ENCODE measurements at places on chromosomes 5 and 9.
A peak's percentile ranks its signal among the peaks of the same experiment; 100 is the strongest.

GRCh38 chr9:109016132-109016531 is 2.8 kb upstream of the CTNNAL1 start:
- DNase-seq = no peak

DNA sequence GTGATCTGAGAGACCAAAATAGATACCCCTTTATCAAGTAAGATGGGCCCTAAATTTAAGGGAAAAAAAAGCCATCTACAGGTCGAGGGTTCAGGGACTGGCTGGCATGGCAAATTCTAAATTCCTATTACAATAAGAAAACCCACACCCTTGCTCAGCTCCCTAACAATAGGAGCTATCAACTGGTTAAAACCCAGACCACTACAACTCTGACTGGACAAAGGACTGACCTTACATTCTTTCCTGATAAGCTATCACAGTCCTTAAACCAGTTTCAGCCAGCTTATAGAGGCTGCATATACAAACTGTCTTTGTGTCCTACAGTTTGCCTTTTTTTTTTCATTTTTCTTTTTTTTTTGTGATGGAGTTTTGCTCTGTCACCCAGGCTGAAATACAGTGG is 803.6 kb downstream of the NR2F1-AS1 start:
- DNase-seq = no peak

DNA sequence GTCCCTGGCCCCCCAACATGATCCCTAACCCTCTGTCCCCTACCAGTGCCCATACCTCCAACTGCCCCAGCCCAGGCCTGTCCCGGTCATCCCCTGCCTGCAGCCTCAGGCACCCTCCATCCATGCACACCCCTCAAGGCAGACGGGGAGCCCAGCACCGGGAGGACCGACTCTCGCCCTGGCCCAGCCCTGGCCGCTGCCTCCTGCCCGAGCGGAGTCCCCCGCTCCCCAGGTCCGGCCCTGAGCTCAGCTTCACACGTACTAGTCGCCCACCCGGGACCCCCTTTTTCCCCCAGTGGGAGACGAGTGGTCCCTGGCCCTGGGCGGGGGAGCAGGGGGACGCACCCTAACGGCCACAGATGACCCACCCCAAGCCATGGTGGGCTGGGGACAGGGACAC is 49.0 kb upstream of the UBAC1 start:
- no peak for DNase-seq

- DNase-seq = peak; percentile 39
These were observed 3.1 kb downstream of the EGR1 start for GRCh38 chr5:138468133-138468965.

GRCh38 chr9:4353236-4353635 is 53.4 kb upstream of the GLIS3 start:
- no peak for DNase-seq

GRCh38 chr5:113295111-113295539 is 139.7 kb downstream of the TSSK1B start:
- DNase-seq = no peak

DNA sequence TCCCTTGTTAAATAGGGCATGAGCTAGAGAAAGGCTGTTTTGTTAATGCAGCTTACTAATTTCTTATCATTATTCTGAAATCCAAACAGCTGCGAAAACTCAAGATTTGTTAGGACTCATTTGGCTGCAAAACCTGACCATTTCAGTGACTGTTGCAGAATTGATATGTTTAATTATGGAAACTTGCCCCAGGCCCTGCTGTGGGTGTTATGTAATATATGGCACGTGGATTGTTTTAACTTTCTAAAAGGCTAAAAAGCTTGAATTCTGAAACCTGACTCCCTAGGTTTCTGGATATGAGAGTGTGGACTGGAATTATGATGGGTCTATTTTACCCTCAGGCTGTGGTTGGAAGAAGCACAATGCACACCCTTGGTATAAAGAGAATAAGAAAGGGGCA is 4.4 kb downstream of the IL9 start:
- no peak for DNase-seq

- no peak for DNase-seq
These were observed 185.0 kb downstream of the MED10 start for GRCh38 chr5:6193310-6193709.

- DNase-seq = no peak
These were observed 19.0 kb downstream of the ACTL7B start for GRCh38 chr9:108836781-108837180.

- DNase-seq = no peak
These were observed 341.3 kb downstream of the DRD1 start for GRCh38 chr5:175102717-175103116.

GRCh38 chr9:130997925-130998596 is 10.9 kb upstream of the LAMC3 start:
- DNase-seq = no peak

- no peak for DNase-seq
These were observed 56.9 kb downstream of the VCAN start for GRCh38 chr5:83528439-83528769.

- DNase-seq = no peak
These were observed 28.1 kb upstream of the F2RL1 start for GRCh38 chr5:76790632-76791290.

DNA sequence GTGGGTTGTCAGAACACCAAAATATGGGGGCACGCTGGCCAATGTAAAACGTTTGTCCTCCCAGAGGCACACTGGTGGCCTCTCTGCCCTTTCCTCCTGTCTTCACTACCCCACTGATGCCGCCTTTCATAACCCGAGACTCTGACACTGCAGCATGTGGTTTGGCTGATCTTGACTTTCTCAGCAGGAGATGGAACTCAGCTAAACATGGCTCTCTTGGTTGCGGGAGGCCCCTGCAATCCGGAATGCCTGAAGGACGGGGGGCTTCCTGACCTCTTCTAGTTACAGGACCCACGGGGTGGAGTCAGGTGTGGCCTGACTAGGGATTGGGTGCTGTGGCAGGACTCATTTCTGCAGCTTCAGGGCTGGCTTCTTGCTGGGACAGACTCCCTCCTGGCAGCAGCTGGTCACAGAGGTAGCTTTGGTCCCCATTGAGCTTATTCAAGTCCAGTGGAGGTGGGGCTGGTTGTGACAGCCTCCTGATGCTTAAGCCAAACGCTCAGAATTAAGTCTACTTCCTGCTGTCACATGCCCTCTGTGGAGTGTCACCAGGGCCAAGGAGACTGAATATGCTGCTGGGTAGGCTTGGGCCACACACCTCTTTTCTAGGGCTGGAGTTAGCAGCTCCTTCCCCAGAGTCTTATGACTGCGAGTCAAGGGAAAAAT is 44.2 kb downstream of the NXNL2 start:
- DNase-seq = no peak

DNA sequence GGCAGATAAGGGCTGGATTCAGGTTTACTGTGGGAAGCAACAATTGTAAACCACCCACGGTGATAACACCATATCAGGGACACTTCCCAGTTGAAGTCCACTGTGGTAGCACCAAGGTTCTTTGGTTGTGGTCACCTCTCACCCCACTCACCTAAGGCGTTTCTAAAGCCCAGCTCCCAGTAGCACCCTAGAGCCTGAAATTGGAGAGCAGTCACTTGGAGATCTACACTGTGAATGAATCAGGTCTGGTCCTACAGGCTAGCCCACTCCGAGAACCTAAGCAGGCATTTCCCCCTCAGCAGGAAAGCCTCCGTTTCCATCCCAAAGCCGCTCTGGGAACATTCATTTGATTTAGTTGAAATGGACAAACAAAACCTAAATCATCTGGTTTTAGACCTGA is 191.3 kb downstream of the TTC39B start:
- no peak for DNase-seq

DNA sequence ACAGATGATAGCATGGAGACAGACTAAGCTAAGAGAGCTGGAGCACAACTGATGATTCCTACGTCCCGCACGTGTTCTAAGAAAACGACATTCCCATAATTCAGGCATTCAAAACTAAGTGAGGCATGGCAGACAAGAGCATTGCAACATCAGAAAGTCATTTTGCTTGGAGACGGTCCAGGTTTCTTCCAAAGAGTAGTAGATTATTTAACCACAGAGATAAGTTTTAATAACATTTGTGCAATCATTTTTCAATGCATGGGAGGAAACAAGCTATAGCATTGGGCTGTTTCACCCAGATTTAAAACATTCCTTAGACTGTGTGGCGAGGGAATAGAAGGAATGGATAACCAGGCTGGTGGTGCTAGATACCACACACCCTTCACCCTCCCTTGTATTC is 117.2 kb downstream of the APBA1 start:
- DNase-seq = no peak

DNA sequence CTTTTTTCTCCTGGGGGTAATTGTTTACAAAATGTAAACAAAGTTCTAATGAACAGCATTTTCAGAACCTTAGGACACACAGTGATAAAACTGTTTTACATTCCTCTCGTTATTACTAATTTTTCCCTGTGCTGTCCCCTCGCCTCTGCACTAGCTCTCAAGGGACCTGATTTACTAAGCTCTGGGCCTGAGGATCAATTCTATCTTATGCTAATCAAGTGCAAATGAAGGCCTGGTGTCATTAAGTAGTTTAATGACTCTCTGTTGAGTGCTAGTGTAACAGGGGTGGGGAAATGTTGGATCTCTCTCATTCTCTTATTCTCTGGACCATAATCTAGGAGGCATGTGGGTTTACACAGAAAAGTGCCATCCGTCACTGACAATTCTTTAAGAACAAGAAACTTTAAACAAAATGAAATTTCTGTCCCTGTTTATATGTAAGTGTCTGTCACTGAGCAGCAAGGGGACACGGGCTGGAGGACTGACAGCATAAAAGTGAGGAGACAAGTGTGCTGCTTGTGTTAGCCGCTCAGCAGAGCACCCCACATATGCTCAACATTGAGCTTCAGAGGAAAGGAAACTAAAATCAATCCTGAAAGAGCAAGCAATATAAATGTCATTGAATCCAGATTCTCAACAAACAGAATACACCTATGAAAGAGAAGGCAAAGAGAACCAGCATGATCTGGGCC is 115.4 kb downstream of the WDR41 start:
- DNase-seq = no peak

GRCh38 chr9:110140276-110140675 is 67.7 kb downstream of the C9orf152 start:
- no peak for DNase-seq

GRCh38 chr5:17056141-17056631 is 120.1 kb upstream of the MYO10 start:
- DNase-seq = no peak

- DNase-seq = no peak
These were observed 647.8 kb downstream of the TAF11L14 start for GRCh38 chr5:18281947-18282581.

DNA sequence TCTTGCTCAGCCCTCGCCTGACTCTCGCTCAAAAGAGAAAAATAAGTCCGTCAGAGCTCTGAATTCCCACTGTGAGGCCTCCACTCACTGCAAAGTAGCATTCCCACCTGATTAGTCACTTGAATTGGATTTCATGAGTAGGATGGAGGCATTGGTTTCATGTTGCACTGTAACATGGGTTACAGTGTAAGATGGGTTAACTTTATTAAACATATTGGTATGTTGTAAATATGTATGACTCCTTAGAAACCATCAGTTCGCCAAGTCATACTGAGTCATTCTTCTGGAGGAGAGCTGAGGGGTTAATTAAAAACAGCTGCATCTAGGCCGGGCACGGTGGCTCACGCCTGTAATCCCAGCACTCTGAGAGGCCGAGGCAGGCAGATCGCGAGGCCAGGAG is 93.8 kb upstream of the BNC2 start:
- DNase-seq = no peak

DNA sequence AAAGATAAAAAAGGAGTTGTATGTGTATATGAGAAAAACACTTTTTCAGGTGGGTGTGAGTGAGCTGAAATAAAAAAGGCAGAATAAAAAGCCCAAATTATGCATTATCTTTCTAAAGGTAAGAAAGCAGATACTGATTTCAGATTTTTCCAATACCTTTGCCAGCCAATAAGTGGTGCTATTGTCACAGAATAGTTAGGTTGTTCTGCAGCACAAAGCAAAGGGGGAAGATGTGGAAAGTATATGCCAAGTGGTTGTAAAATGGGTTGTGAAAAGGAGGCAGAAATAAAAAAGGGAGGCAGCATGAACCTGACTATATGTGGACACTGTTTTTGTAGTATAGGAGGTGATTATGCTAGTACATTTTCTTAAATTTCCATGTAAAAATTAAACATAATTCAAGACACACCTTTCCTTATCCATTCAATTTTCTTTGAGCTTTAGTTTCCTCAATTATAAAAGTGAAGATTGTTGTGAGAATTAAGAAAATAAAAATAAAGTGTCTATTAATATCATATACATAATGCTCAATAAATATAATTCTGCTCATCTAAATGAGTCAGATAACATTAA is 106.7 kb downstream of the SMIM15 start:
- DNase-seq = no peak

GRCh38 chr5:164214698-164215097 is 709.3 kb downstream of the MAT2B start:
- no peak for DNase-seq

- DNase-seq = peak; percentile 41
These were observed 56.2 kb downstream of the DUSP1 start for GRCh38 chr5:172714491-172715420.

- no peak for DNase-seq
These were observed 218.6 kb downstream of the ESM1 start for GRCh38 chr5:54766748-54767147.

DNA sequence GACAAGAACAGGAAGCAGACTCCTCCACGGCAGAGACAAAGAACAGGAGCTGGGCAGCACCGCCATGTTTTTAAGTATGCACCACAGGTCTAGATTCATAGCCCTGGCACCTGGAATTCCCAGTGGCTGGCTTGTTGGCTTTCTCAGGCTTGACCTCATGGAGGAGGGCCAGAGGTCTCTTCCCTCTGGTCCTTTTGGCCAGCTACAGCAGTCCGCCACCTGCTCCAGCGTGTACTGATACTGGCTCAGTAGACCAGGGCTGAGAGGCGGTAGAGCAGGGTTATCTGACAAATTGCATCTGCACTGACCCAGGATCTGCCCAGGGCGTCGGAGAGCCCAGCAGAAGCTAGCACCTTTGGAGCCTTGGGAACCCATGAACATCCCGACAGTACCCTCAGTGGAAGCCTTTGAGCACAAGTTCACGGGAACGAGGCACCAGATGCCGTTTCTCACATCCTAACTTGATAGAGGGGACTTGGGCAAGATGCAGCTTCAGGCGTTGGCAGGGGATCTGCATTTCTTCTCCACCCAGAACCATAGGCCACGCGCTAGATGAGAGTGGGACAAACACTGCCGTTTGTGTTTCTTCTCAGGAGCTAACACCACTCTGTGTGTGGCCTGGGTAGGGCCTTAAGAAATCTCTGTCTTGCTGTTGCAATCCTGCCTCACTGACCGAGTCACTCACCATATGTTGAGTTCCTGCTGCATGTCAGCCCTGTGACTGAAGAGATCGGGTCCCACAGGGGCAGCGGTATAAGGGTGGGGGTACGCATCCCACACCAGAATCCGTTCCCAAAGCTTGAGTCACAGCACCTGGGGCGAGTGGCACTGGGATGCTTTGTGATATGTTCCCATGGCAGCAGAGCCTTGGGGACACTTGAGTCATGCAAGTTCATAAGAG is 90.3 kb upstream of the OTULINL start:
- no peak for DNase-seq

DNA sequence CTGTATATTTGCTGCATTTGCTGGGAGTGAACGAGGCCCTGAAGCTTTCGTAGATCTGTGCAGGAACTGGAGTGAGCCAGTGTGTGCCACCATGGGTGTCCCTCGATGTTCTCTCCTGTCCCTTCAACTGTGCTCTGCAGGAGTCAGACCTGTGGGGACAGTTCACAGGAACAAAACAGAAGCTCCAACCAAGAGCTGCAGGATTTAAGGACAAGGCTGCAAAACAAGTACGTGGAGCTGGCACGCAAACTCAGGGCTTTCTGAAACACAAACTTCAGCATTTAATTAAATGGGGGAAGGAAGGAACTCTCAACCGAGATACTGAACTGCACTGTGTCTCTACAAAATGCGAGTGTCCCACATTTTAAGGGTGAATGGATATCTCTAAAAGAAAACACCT is 24.2 kb downstream of the BASP1 start:
- DNase-seq = no peak

- DNase-seq = no peak
These were observed 369.4 kb downstream of the TMEM161B start for GRCh38 chr5:87899208-87899661.

All from stimulated activated CD4-positive, alpha-beta T cell treated with anti-CD3 and anti-CD28 coated beads, Interleukin-1b, Interleukin-23, amount 100 ng/mL, for 1 hour (primary cell).